ENCODE measurements at places on chromosomes 16 and 17. TPM values are rescaled to one million over a fixed set of nuclear protein-coding genes. Genes with fewer than 3 reads are reported as not detected.

CHMP1A gene
- polyA plus RNA-seq, result 71.3 TPM

FBXW10B gene
- 0.54 TPM for polyA plus RNA-seq

SLC38A10 gene
- 72.7 TPM for polyA plus RNA-seq

GRCh38 chr16:46853713-46854443 lies 22.9 kb upstream of the C16orf87 start:
- DNase-seq, result peak; percentile 87

- DNase-seq, result peak; percentile 36
Measured at GRCh38 chr17:19004421-19005136, at the start of gene FAM83G. TSS of gene FAM83G (minus strand) at chr17:19004764. CDS start at chr17:19004041, 723 bp downstream.

DNA sequence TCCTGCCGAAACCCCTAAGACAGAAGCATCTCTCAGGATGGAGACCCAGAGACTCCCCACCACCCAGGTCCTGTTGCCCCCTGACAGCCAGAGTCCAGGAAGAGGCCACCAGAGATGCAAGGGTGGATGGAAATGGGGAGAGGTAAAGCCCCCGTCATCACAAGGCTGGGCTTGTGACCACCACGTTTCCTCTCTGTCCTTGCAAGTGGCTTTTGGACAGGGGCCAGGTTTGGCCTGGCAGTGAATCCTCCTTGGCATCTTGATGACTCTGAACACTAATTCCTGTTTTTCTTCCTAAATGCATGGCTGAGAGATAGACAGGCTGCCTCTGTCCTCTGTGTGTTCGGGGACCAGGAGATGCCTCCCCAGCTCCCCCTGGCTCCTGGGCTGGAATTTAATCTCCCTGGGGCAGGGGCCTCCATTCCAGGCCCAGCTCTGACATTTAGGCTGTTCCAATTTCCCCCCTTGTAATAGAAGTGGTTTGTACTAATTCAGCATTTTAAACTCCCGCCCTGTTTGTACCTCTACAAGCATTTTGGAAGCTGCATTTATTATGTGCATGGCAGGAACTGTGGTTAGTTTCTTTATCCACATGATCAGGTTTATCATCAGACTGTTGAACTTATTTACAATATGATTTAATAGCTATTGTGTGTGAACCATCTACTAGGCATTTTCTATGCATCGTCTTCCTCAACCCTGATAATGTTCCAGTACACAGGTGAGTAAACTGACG lies 116.1 kb upstream of the IRX6 start:
- DNase-seq, result peak; percentile 19

- DNase-seq, result peak; percentile 83
Measured at GRCh38 chr17:3944485-3945388, 19.5 kb downstream of the ATP2A3 start.

DNA sequence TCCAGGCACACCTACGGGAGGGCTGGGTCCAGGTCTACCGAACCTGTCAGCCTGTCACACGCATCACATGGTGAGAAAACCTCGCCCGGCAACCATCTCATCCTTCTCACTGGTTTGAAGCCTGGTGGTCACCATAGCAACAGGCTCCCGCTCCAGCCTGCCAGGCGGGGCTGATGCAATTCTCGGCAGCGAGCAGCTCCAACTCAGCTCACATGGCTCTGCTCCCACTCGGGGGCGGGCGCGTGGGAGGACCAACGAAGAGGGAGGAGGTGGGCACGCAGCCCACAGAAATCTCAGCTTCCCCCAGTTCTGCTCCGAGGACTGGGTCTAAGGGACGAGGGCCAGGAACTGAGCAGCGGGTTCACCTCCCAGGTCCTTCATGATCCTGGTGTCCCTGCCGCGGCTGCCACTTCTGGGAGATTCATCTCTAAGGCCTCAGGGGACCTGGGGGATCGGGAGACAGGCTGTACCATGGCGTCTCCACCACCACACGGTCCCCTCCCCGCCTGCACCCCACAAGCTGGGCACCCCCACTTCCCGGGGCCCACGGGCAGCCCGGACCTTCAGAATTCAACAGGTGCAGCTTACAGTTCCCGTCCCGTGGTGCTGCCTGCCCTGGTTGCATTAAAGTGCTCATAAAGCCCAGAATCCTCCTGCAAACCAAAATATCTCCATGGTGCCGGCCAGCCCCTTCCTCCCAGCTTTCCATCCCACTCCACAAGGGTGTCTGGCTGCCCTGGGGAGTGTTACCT lies 25.8 kb downstream of the ABR start:
- peak; percentile 83 for DNase-seq

GRCh38 chr16:85182286-85182685 lies 70.0 kb upstream of the CIBAR2 start:
- no peak for DNase-seq

DNA sequence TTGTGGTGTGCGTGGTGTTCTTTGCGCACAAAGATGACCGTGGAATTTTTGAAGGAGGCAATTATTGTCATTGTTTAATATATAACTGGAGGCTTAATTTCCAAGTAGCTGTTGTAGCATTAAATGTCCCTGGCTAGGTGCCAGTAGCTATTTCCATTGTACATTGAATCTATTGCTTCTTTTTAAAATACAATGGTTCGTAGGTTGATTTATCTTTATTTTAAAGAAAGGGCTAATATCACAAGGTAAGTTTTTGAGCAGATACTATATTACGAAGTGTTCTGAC lies 127.1 kb downstream of the RPTOR start:
- DNase-seq, result no peak
